ENCODE measurements at places on chromosomes 1 and 21. TPM values are rescaled to one million over a fixed set of nuclear protein-coding genes. Genes with fewer than 3 reads are reported as not detected.
A peak's percentile ranks its signal among the peaks of the same experiment; 100 is the strongest.

Gene SLC35E2B
- 12.2 TPM for polyA plus RNA-seq

Gene GJC2
- polyA plus RNA-seq = 0.78 TPM

Gene GBP5
- 0.36 TPM for polyA plus RNA-seq

Gene OR2G6
- polyA plus RNA-seq = not detected

Gene LCE3D
- polyA plus RNA-seq = not detected

Gene PSEN2
- 12.3 TPM for polyA plus RNA-seq

Gene FBLIM1
- polyA plus RNA-seq = 31.6 TPM

Gene DDOST
- polyA plus RNA-seq = 88.9 TPM

Gene AADACL3
- polyA plus RNA-seq = not detected

Gene UBE2U
- not detected for polyA plus RNA-seq

Gene TRPM2
- polyA plus RNA-seq = 1.2 TPM

Gene RHOU
- polyA plus RNA-seq = 1.3 TPM

Gene UTS2
- not detected for polyA plus RNA-seq

DNA sequence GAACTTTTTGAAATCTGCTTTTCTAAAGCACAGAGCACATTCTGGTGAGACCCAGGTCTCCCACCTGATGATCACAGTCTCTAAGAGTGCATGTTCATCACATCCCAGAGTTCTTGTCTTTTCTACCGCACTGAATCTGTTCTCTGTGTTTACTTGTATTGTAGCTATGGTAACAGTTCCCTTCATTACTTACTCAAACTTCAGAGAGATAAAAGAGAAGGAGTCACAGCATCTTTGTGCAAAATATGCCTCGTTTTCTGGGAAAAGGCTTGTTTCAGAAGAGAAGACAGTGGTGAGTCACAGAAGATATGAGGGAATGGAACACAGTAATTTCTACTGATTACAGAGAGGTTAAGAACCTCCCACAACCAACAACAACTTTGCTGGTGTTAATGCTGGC lies 580.6 kb downstream of the PLA2G4A start:
- DNase-seq = no peak

- DNase-seq = no peak
Measured at GRCh38 chr1:119715542-119715941, 3.8 kb downstream of the PHGDH start.

GRCh38 chr1:216953495-216953894 lies 230.3 kb upstream of the ESRRG start:
- DNase-seq = no peak

DNA sequence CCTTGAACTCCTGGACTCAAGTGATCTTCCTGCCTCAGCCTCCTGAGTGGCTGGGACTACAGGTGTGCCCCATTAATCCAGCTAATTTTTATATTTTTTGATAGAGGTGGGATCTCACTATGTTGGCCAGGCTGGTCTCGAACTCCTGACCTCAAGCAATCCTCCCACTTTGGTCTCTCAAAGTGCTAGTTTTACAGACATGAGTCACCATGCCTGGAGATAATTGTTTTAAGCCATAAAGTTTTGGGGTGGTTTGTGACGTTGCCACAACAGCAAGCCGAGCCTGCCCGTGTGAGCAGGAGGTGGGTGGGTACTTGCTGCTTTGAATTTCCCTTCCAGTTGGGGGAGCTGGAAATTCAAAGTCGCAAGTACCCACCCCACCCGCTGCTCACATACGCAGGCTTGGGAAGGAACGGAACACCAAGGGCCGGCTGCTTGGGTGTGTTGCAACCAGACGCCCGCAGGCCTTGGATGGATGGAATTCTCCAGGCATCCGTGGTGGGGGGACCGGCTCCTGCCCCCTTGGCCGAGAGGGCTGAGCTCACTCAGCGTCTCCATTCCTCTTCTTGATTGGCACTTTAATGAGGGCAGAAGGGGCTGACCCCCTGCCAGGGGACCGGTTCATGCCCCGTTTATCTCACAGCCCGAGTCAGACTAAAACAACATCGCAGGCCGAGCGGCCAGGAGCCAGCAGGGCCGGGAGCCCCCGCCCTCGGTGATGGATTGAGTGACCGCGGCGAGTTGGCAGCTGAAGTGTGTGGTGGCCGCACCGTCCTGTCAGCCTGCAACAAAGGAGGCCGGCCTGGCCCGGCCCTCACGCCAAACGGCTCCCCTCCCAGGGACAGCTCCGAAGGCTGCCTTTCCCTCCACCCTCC lies 78.1 kb downstream of the DHRS3 start:
- peak; percentile 71 for DNase-seq

- DNase-seq = no peak
Measured at GRCh38 chr1:150072959-150073358, 5.4 kb downstream of the VPS45 start.

DNA sequence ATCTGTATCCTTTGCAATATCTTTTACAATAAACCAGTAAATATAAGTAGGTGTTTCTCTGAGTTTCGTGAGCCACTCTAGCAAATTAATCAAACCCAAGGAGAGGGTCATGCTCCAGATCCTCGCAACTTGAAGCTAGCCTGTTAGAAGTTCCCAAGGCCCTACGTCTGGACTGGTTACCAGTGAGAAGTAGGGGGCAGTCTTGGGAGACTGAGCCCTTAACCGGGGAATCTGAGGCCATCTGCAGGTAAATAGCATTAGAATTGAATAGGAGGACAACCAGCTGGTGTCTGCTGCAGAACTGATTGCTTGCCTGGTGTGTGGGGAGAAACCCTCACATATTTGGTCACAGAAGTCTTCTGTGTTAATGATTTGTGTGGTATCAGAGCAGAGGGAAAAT lies 190.5 kb downstream of the RYR2 start:
- no peak for DNase-seq

GRCh38 chr21:18608226-18608625 lies 204.6 kb upstream of the TMPRSS15 start:
- DNase-seq = no peak

- no peak for DNase-seq
Measured at GRCh38 chr1:230149751-230150584, 82.9 kb downstream of the GALNT2 start.

DNA sequence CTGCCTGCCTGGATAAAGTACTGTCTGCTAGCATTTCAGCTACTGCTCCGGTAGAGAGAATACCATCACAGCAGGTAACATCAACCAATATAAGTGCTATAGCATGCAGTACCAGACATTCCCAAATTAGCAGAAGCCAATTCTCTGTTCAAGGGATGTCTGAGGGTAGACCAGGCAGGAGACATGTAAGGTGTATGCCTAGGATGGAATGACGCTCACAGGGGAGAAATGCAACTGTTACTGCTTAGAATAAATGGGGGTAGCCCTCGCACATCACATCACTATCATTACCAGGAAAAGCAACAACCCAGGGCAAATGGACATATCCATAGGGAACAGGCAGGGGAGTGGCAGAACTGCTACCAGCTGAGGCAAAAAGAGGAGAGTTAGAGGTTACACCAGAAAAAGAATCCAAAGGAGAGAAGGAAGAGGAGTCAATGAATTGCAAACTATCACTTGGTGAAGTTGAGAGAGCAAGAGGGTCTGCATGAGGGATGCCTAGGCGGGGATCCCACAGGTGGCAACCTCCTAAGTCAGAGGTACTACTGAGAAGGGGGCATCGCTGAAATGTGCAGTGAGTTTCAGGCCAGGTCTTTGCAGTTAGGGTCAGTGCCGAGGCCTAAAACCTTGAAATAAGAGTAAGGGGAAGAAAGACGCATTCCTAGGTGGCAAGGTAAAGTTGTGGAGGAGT lies 1.1 kb downstream of the UBE2Q1 start:
- no peak for DNase-seq

- no peak for DNase-seq
Measured at GRCh38 chr1:86714159-86714558, 9.8 kb downstream of the SH3GLB1 start.

- DNase-seq = no peak
Measured at GRCh38 chr1:182141040-182141439, 79.5 kb upstream of the ZNF648 start.

- DNase-seq = no peak
Measured at GRCh38 chr1:101154547-101154946, 82.3 kb upstream of the S1PR1 start.

DNA sequence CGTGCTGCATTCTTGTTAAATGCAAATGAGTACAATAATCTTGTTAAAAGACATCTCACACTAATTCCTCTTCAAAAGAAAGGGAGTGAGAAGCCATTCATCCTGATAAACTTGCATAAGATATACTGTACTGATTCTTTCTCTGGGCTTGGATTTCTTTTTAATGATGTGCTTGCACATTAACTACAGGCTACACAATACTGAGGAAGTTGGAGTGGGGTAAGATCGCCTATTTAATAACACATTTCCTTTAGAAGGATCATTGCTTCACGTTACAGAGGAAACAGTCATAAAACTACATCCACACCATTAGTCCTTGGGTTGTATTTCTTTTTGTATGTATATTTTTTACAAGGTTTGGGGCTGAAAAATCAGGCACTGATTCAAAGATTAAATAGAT lies 36.6 kb downstream of the NRIP1 start:
- DNase-seq = no peak

DNA sequence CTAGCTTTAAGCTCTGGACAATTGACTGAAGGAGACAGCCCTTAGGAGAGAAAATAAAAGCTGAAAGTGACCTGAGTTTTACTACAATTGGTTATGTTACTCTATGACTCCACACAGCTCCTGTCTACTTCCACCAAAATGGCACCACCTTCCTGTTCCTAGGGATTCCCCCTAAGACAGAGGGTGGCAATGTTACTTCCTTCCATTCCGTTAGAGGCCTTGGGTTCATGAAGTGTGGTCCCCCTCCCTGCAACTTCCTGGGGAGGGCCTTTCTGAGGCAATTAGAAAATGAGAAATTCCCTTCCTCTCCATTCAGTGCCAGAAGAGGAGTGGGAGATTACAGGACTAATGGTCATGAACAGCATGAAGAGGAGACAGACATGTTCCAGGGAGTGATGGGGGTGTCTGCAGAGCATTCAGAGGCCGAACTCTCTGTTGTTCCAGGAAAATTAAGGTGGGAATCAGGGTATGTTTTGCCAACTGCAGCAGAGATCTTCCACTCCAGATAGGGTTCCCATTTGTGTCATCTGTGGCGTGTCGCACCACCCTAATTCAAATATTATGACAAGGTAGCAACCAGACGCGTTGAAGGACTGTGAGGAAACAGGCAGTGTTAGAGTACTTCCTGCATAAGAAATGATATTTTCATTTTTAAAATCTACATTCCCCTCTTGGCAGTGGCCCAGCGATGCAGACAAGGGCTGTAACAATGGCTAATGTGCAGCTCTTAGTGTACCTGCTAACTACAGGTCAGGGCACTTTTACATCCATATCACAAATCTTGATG lies 53.1 kb upstream of the TRIM67 start:
- DNase-seq = no peak

DNA sequence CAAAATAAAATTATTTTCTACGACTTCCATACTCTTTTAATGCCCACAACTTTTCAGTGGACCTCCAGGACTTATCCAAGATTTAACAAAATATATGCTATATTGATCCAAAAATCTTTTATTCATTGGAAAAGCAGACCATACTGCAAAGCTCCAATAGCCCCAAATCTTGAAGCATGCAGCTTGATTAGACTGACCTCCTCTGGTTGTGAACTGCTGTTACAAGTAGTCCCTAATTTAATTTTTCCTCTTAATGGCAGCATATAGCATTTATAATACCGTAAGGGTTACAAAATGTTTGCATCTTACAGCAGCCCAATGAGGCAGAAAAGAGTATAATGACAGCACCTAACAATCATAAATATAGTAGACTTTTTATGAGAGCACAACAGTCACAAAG lies 49.8 kb downstream of the TPR start:
- no peak for DNase-seq

GRCh38 chr1:58780836-58781452 lies 2.9 kb downstream of the JUN start:
- DNase-seq = no peak

GRCh38 chr1:64187646-64188045 lies 15.8 kb upstream of the UBE2U start:
- DNase-seq = no peak

- DNase-seq = no peak
Measured at GRCh38 chr1:22556391-22557104, 6.7 kb upstream of the EPHA8 start.

- no peak for DNase-seq
Measured at GRCh38 chr1:246179401-246179800, 327.7 kb downstream of the SMYD3 start.

GRCh38 chr1:61182049-61182448 lies 99.7 kb downstream of the NFIA start:
- no peak for DNase-seq

- DNase-seq = peak; percentile 50
Measured at GRCh38 chr1:221865808-221866207, 123.9 kb upstream of the DUSP10 start.

DNA sequence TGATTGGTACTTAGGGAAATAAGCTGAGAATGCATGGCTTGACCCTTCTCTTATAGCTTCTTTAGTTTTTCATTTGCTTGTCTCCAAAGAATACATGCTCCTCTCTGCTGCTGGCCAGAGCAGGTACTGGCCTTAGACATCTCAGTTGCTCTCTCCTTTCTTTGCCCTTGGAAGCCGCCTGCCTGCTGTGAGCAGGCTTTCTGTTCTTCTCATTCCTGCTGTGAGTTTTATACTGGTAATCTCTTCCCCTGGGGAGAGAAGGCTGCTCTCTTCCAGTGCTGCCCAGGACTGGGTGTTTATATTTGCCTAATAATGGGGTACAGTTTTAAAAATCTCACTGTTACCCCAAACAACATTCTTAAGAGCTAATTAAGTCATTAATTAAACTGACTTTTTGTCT lies 323.5 kb upstream of the LRRC7 start:
- DNase-seq = no peak

DNA sequence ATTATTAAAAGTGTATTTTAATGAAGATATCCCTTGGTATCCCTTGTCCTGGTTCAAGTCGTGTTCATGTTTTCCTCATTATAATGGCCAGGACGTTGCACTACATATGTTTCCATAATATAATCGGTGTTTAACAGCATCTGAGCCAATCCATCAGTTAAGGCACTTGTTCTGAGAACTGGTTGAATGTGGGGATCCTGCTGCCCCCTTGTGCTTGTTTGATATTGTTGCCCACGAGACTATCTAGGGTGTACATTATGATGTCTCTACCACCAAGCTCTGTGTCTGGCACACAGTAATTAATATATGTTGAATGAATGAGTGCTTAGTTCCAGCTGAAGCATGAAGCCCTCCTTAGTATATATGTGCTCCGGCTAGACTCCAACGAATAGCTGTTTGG lies 193.0 kb downstream of the CACNA1E start:
- DNase-seq = no peak

Data from heart left ventricle (tissue), 16 donors.